Activated naive CD4-positive, alpha-beta T cell treated with anti-CD3 and anti-CD28 coated beads, Interleukin-2, amount 50 U/mL, for 16 hours (primary cell): ENCODE measurements at places on chromosomes 6 and 20.

- no peak for DNase-seq
Measured at GRCh38 chr6:113719545-113719944, 137.6 kb upstream of the MARCKS start.

DNA sequence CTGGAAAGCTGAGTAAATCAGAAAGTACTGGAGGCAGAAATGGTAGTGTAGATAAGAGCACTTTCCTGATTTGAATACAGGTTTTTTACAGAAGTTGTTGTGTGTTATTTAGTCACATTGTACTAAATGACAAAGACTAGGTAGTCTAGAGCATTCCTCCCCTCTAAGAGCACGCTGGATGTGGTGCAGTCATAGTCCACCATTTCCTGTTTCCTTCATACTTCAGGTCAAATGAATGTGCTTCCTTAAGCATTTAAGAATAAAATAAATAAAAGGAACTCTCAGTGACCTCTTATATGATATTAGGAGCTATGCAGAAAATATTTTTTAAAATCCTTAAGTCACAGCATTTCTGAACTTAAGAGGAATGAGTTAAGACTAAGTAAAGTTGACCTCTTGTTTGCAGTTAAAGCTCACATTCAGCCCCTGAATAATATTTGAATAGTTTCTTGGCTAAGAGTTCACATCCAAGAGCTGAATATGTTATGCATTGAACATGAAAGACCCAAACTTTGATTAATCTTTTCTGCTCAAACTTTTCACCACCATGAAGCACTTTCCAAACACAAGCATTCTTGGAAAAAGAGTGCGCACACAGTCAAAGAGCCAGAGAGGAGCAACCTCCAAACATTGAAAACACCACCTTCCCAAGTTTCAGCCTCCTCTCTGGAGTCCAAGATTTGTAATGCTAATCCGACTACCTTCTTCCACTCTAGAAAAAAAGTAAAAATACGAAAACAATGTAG, 53.4 kb upstream of the TMEM30A start:
- DNase-seq = no peak

- DNase-seq = peak; percentile 17
Measured at GRCh38 chr6:5174244-5174643, 86.5 kb downstream of the LYRM4 start.

GRCh38 chr6:34979218-34979617, 90.2 kb downstream of the ANKS1A start:
- DNase-seq = no peak

GRCh38 chr6:116924245-116924644, 47.2 kb downstream of the RFX6 start:
- DNase-seq = no peak
